Fibroblast of skin of back (primary cell): ENCODE measurements at places on chromosomes 1 and 21.

DNA sequence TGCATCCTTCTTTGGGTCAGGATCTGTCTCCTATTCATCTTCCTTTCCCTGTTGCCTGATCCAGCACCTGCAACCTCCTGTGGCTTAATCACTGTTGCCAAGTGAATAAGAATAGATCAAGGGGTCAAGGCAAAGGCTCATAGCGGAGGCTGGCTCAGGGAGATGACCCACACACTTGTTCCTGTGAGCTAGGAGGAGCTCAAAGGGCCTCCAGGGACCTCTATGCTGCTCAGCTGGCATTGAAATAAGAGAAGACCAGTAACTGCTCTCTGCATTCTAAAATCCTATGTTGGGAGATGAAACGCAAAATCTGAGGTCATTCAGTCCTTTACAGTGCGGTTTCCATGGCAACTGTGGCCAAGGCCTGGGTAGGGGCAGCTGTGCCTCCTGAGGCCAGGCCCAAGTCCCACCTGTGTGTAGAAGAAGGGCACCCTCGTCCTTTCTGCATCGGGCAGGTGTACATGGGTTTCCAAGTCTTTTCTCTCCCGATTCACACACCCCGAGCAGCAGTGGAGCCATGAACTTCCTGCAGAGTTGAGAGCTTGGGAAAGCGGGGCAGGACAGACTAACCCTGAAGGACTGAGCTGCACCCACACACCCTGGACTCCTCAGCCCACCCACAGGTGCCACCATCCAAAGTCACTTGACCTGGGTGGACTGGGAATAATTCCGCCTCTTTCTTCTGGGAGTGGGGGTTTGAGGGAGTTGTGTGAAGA lies 27.8 kb upstream of the STUM start:
- no peak for DNase-seq

DNA sequence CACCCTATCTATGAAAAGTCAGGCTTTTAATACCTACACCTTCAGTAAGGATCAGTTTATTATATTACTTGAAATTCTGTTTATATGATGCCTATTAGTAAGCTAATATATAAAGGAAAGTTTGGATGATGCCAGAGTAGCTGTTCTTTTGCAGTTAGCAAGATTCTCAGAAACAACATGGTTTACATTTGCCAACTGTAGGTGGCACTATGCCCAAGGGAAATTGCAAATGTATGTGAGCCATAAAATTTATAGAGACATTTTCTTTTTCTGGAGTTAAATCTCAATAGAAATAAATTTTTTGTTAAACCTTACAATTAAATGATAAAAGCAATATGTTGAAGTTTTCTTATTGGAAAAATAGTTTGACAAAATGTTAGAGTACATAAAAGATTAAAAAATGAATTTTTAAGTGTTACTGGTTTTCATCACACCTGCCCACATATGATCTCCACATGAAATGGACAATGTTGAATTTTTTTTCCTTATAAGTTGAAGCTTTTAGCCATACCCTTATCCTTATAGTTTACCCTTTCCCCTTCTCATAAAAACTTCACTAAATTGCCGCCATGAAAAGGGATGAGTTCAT lies 32.1 kb upstream of the EPHX4 start:
- peak; percentile 57 for DNase-seq

- no peak for DNase-seq
Measured at GRCh38 chr1:247304031-247304430, 27.6 kb downstream of the ZNF496 start.

DNA sequence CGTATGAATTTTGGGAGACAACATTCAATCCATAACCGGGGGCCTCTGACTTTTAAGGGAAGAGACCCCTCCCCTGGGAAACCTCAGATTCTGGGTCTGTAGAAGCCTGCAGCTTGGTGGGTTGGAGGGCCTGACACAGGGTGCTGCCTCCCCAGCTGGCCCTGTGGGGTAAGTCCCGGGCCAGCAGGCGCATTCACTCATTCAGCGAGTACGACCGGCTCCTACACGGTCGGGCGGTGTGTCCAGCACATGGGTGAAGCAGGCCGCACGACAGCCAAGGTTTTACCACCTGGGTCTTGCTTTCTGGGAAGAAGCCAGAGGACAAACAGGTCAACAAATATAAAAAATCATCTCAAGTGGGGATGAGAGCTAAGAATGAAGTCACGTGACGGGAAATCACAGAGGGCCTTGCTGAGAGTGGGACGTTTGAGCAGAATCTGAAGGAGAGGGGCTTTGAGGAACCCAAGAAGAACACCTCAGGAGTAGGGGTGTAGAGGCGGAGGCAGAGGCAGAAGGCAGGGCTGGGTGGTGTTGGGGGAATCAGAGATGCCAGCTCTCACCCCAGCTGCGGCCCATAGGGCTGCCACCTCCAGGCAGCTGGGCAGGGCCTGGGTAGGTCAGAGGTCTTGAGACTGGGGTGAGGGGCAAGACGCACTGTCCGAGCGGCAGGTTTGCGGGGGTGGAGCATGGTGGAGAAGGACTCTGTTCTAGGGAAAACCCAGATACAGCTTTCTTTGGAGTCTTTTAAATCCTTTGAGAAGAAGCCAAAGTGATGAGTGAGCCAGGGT lies 333.3 kb upstream of the VAMP3 start:
- no peak for DNase-seq

GRCh38 chr1:94009304-94009703 lies 100.1 kb upstream of the GCLM start:
- DNase-seq: no peak

- DNase-seq: peak; percentile 5
Measured at GRCh38 chr1:34696230-34696629, 58.6 kb upstream of the GJB5 start.
